ENCODE measurements at places on chromosomes 7 and 10.

DNA sequence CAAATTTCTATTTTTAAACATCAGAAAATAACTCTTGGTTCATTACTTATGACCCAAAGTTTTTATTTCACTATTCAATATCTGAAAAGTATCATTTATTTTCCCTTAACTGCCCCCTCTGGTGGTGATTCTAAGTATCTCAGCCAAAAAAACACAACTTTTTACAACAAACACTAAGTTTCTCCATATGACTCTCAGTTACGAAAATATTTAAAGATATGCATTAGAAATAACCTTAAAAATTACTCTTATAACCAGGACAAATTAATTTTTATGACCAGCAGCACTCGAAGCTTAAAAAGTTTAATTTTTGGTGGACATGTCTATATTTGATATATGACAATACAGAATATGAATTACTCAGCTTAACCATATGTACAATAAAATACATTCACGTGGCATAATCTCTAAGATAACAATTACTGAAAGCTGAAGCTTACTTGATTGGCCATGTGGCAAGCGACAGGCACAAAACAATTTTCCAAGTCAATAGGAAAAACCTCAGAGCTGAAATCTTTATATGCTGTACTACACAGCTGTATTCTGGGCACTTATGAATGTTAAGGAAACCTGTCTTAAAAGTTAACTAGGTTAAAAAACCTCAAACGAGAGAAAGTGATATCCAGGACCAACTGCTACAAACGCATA is 2.3 kb downstream of the HNRNPA2B1 start:
- DNase-seq, result no peak

- no peak for DNase-seq
Observed at GRCh38 chr7:139104091-139104450, 5.4 kb downstream of the ZC3HAV1 start.

- DNase-seq, result no peak
Observed at GRCh38 chr10:126504761-126505112, 116.5 kb upstream of the ADAM12 start.

DNA sequence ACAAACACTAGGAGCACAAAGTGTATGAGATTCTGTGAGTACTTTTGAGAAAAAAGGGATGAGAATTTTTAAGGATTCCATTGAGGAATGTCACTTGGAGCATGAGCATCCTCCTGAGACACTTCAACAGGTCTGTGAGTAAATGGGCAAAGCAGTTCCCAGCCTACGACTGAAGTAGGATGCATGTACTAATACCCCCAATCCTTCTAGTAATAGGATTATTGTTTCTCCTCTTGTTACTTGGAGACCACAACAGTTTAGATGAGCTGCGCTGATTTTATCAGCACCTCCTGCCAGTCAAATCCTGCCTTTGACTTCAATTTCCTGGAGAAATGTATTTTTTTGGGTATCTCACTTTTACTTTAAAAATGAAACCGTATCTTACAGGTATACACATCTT is 820 bp downstream of the BBS9 start:
- DNase-seq, result no peak

DNA sequence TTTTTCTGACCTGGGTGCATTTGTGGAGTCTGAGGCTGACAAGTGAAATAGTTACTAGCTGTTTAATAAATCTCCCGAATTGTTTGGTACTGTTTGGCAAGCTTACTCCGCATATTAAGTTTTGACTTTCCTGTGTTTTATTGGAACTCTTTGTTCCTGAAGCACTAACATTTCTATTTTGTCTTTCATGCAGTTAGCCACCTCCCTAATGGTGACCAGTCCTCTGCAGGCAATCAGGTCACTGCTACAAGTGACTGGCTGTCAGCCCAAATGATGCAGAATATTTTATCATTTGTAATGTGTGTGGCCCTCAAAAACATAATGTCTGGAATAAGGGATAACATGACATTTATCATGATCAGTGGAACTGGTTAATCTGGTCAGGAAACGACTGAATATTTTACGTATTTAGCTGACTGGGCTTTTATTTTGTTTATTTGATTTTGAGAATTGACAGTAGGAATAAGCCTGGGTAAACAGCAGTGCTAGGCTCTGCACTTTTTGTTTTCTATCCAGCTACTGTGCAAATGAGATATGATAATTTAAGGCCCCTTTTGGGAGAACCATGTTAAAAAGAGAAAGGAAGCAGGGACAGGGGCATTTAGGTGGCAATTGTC is 82.9 kb downstream of the ST7 start:
- no peak for DNase-seq

GRCh38 chr10:17817316-17817715 is 8.2 kb downstream of the MRC1 start:
- DNase-seq, result no peak

- DNase-seq, result no peak
Observed at GRCh38 chr7:69657985-69658384, 59.7 kb downstream of the AUTS2 start.

DNA sequence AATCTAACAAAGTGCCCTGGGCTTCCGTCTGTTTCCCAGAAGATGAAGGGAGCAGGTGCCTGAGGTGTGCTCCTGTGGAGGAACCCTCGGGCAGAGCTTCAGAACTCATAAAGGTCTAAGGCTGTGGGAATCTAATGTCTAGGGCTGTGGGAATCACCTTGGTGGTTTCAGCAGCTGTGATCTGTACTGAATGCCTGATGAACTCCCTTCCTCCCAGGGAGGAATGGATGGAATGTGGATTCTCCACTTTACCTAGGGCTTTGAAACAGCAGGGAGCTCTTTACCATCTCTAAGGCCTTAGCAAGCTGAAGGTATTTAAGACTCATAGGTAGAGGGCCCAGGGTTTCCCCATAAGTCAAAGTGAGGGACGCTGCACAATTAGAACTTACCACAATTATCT is 36.0 kb upstream of the SEMA3E start:
- DNase-seq, result no peak

DNA sequence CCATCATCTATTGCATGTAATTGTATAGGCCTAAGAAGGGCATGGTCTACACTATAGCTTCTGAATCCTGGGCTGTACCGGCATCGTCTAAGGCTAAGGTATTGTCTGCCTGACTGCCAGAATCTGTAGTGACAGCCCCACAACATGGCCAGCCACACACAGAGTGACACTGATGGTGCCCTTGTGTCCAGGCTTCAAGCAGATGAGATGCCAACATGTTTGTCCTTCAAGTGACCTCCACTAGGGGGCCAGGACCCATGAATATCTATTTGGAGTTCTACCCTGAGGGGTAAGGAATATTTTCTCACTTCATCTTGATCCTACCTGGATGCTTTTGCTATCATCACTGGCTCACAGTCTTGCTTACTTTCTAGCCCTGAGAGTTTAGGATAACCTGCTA is 1.5 kb downstream of the CYP3A7 start:
- DNase-seq, result no peak

DNA sequence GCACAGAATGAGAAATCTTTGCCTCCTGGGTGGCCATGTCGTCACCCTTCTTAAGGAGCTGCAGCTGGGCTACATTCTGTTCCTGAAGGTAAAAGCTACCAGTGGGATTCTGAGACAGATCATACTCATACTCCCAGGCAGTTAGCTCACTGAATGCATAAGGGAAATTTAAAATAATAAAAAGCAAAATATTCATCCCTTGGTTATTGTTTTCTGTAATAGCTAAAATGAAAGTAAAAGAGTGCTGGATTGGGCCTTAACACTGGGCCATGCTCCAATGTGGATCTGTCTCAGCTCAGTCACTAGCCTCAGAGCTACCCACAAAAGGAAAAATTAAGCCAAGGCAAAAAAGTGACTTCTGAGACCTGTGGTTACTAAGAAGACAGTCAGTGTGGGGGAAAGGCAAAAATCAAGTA is 8.9 kb upstream of the DYNC2I1 start:
- DNase-seq, result no peak

GRCh38 chr7:84372155-84372621 is 177.6 kb upstream of the SEMA3A start:
- DNase-seq, result no peak

GRCh38 chr7:110148054-110148453 is 942.9 kb upstream of the LRRN3 start:
- DNase-seq, result no peak

- no peak for DNase-seq
Observed at GRCh38 chr7:1136841-1137516, 23.0 kb downstream of the ZFAND2A start.

DNA sequence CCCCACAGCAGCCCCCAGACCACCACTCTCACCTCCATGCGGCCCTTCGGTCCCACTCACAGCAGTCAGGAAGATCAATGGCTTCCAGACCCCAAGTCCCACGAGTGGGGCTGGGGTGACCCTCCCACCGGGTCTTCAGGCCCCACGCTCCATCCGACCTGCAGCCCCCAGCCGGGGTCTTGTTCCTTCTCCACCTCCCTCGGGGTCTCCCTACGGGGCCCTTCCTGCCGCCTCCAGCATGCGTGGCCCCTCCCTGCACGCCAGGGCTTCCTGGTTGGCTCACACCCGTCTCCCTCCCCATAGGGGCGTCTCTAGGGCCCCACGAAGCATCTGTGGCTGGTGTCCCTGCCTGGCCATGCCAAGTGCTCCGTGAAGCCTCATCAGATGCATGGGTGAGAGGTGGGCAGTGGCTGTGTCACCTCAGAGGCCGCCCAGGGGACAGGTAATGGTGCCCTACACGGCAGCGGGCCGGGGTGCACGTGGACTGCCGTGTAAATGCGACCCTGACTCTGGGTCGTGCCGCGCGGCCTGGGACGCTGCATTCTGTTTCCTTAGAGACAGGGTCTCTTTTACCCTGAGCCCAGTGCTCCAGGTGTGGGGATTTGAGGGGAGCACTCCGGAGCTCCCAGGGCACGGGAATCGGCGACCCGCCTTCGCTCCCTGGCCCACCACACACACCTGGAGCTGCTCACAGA is 19.9 kb downstream of the ADAP1 start:
- DNase-seq, result no peak

Measured in cortex of kidney (tissue), 1 donor.